Naive thymus-derived CD8-positive, alpha-beta T cell (primary cell): ENCODE measurements at places on chromosomes 11 and 22.

- no peak for DNase-seq
These were observed 4.7 kb downstream of the CD5 start for GRCh38 chr11:61106894-61107470.

- DNase-seq, result no peak
These were observed 28.9 kb upstream of the ZBED5 start for GRCh38 chr11:10886652-10887250.

- no peak for DNase-seq
These were observed 23.7 kb upstream of the CXCR5 start for GRCh38 chr11:118859973-118860372.

- DNase-seq, result no peak
These were observed 26.3 kb downstream of the STK33 start for GRCh38 chr11:8567602-8568198.

DNA sequence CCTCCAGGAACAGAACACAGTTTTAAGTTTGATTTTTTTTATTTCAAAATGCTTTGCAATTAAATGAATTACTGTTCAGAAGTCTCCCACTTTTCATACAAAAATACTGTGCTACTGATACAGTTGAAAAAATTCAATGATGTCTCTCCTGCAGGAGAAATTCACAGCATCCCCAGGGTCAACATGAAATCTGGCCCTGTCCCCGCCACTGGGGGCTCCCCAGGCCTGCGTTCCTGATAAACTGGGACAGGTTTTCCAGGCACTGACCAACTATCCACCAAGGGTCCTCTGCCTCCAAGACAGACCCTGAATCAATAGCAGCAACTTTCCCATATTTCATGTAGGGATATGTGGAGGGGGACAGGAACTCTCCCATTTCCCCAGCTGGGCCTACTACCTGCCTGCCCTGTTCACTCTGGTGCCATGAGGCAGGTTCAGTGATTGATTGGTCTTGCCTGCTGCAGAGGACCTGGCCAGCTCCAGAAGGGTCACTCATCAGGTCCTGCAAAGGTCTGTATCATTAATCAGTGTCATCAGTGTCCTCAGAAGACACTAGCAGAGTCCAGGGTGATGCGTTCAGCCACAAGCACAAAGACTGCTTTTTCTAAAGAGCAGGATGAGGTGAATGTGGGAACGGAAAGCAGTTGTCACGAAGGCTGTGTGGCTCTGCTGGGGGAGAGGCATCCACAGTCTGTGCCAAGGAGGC is 43.4 kb downstream of the PISD start:
- no peak for DNase-seq

- DNase-seq, result no peak
These were observed 18.8 kb downstream of the P2RY2 start for GRCh38 chr11:73236854-73237253.

GRCh38 chr22:46660604-46661201 is 40.5 kb downstream of the GRAMD4 start:
- DNase-seq, result no peak

GRCh38 chr22:19213442-19214077 is 35.0 kb upstream of the SLC25A1 start:
- no peak for DNase-seq

GRCh38 chr11:111308140-111308539 is 9.8 kb downstream of the POU2AF3 start:
- no peak for DNase-seq
